ENCODE measurements at places on chromosomes 5 and 9. TPM values are rescaled to one million over a fixed set of nuclear protein-coding genes. Genes with fewer than 3 reads are reported as not detected.

DNA sequence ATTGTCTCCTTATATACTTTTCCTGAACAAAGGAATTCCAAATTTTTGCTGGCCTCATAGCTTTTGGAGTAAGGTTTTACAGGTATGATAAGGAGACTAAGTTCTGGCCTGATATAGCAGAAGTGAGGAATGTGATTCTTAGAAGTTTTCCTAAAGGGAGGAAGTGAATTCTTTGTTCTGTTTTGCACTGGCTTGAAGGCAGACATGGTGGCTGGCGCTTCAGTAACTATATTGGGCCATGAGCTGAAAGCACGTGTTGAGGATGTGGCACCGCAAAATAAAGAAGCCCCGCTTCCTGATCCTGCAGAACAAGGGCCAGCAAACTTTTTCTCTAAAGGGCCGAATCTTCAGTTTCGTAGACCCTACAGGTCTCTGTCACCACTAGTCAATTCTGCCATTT is 224.2 kb downstream of the SNX18 start:
- DNase-seq, result no peak

GRCh38 chr9:110782701-110783100 is 114.1 kb downstream of the MUSK start:
- no peak for DNase-seq

Gene ASPN
- total RNA-seq, result 18.8 TPM

Gene EQTN
- total RNA-seq, result not detected

DNA sequence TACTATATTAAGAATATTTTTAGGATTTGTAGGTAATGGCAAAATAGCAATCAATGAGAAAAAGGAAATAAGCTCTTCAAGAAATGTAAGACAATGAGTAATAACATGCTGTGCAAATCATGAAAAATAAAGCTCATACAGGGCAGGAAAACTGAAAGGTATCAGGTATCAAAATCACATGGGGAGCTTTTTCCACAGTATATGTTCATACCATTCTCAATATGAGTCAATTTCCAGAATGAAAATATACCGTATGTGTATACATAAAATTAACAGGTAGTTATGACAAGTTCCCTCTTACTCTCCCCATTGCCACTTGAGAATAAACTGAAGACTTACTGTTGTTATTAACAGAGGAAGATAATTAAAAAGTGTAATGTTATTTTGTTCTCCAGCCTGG is 35.9 kb downstream of the EFCAB9 start:
- no peak for DNase-seq

- DNase-seq, result no peak
Observed at GRCh38 chr5:36494841-36495601, 111.4 kb upstream of the SLC1A3 start.

DNA sequence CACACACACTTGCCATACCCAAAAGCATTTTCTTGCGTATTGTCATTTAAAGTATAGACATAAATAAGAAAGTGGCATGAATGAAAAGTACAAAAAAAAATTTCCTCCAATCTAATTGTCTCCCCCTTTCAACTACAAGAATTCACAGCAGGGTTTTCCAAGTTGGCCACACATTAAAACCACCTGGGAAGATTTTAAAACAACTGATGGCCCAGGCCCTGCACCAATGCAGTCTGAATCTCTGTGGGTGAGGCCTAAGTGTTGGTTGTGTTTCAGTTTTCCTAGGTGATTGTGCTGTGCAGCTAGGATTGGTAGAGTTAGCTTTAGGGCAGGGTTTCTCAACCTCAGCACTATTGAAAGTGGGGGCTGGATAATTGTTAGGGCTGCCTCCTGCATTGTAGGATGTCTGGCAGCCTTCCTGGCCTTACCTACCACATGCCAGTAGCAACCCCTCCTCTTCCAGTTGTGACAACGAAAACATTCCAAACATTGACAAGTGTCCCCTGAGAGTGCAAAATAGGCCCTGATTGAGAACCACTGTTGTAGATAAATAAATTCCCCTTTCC is 337.1 kb downstream of the KIAA0825 start:
- DNase-seq, result no peak

DNA sequence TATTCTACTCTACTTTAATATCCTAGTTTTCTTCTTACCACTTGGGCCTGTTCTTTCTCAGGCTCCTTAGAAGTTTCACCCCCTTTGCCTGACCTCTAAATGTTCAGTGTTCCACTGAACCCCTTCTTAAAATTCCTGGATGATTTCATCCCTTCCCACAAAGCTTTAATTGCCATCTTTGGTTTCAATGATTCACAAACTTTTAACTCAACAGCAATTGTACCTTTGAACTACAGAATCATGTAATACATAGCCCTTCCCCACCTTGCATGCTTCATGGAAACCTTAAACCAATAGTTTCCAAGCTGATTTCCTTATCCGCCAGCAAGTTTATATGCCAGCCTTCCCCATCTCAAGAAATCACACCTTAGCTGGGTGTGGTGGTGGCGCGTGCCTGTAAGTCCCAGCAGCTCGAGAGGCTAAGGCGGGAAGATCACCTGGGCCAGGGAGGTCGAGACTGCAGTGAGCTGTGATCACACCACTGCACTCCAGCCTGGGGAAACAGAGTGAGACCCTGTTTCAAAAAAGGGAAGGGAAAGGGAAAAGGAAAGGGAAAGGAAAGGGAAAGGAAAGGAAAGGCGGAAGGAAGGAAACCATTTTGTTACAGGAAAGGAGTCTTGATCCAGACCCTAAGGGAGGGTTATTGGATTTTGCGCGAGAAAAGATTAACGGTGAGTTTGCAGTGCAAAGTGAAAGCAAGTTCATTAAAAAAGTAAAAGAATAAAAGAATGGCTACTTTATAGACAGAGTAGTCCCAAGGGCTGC is 1023.7 kb upstream of the DMAC1 start:
- DNase-seq, result no peak

Gene OR5C1
- not detected for total RNA-seq

- no peak for DNase-seq
Observed at GRCh38 chr9:20703146-20703545, 19.1 kb downstream of the FOCAD start.

DNA sequence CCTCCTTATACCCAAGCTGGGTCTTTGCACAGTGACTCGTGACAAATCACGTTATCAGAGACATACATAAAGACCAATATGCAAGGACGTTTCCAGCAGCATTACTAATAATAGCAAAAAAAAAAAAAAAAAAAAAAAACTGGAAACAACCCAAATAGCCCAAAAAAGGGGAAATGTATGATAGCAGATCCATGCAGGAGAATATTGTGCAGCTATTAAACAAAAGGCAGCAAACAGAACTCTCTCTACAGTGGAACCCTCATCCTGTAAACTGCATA is 37.7 kb downstream of the C5orf15 start:
- DNase-seq, result no peak

DNA sequence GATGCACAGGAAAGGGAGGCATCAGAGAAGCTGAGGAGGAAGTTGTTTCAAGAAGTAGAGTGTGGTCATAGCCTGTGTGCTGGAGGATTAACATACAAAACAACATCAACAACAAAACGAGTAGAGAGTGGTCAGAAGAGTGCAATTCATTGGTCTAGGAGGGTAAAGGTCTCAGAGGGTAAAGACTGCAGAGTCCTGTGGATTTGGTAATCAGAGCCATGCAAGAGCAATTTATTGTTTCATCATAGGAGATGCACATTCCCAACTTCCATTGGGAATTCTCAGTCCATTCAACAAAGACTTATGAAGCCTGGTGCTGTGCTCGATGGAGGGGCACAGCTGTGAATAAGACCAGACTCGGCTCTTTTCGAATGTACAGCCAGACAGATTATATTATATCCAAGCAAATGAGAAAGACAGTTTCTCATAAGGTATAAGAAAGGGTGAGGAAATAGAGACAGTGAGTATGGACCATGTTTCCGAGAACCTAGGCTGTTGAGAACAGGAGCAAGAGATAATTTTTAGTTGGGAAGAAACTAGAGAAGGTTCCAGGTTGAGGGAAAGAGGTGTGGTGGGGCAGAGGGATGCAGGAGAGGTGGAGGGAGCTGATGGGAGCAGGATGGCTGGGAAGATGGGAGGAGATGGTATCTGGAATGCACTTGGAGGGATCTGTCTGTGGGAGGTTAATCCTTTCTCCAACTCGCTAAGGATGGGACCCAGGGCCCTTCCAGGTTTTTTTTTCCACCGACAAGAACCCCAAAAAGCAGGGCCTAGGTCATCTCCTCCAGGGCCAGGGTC is 7.9 kb upstream of the MYORG start:
- DNase-seq, result no peak

DNA sequence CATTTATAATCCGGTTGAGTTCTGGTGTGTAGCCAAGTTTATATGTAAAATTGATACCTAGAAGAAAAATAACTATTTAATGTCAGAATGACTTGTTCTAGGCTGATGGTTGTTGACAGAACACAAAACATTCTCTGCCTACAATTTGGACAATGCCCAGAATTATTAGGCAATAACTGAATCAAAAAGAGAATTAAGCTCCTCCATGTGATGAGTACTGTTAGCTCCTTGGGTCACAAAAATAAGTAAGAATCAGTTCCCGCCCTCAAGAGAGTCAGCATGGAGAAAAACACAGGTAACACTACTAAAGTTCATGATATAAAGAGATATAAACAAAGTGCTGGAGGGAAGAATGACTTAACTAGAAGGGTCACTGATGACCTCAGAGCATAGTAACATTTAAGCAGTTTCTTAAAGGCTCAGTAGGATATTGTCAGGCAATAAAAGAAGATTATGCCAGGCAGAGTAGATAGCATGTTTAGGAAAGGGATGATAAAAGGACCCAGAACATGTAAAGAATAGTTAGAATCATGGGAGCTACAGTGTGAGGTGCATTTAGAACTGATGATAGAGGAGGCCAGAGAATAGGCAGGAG is 200.5 kb upstream of the ACTBL2 start:
- DNase-seq, result no peak
